ENCODE measurements at places on chromosomes 7 and 10. TPM values are rescaled to one million over a fixed set of nuclear protein-coding genes. Genes with fewer than 3 reads are reported as not detected.

Gene C7orf33
- polyA plus RNA-seq = not detected

Gene PKD2L1
- polyA plus RNA-seq = 0.34 TPM

Gene LRRC4
- polyA plus RNA-seq = 1.5 TPM

Gene RARRES2
- 206 TPM for polyA plus RNA-seq

Gene FAM131B
- 0.09 TPM for polyA plus RNA-seq

Gene C10orf67
- not detected for polyA plus RNA-seq

Gene PNLIPRP3
- not detected for polyA plus RNA-seq

Gene MSS51
- polyA plus RNA-seq = 1.2 TPM

Gene RASA4B
- polyA plus RNA-seq = 9.7 TPM

Gene TUBAL3
- 0.04 TPM for polyA plus RNA-seq

Gene ZNF398
- polyA plus RNA-seq = 2.5 TPM

Gene GRB10
- 61.6 TPM for polyA plus RNA-seq

Gene LIPA
- 34.5 TPM for polyA plus RNA-seq

Gene GPC2
- polyA plus RNA-seq = 0.31 TPM

Gene NOBOX
- not detected for polyA plus RNA-seq

Measured in adipose tissue (tissue), 3 donors.